ENCODE measurements at places on chromosomes 3 and 15.
A peak's percentile ranks its signal among the peaks of the same experiment; 100 is the strongest.

DNA sequence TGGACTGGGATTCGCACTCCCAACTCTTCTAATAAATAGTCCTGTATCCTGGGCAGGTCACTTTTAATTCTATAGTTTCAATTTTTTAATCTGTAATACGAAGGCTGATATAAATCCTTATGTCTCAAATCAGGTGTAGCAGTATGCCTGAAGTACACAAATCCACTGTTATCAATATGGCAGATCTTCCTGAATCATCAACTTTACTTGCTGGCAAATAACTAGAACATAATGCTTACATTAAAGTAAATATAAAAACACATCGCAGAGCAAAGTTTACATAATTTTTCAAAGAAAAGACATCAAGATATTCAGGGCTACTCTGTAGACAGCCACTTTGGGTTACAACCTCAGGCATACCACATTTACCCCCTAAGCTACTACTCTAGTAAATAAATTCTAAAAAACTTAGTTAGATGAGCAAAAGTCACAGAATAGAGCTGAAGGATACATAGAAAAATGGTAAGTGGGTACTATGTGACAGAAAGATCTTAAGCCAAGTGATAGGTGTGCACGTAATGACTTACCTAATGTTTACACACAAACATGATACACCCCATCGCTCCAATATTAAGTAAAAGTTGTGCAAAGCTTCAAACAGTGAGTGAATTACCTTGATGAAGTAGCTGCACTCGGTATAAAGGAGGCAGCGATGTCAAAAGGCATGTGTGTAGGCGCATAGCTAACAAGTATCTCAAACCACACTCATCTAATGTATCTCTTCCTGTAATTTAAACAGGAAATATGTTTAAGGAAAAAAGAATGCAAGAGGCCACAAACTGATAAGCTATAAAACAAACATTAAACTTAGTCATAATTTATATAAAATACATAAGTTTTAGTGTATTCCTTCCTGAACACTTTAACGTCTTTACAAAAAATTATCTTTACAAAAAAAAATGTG is 127.9 kb downstream of the DMXL2 start:
- no peak for DNase-seq

- DNase-seq: no peak
These were observed 106.8 kb downstream of the ADCY5 start for GRCh38 chr3:123341871-123342630.

GRCh38 chr3:66481071-66482017 is 19.5 kb downstream of the LRIG1 start:
- no peak for DNase-seq

DNA sequence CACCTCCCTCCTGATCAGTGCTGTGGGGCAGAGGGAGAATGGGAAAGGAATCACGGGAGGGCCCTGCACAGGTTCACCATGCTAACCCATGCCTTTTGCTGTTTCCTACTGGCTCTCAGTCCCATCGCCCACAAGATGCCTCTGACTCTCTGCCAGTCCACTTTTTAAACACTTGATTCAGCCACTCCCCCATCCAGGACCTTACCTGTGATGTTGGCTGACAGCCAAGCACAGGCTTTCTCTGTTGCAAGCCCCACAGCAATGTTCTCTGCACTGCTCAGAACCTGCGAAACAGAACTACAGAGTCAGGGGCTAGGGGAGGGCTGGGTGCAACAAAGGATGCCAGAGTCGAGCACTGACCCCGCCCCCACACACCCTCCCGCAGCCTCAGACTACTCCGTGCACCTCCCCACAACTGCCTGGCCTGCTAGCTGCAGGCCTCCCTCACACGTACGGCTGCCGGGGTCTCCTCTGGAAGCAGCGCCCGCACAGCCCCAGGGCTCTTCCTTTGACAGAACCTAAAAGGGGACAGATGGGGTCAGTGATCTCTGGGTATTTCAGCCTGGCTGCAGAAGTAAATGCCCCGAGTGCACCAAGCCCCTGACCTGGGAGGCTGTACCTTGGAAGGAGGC is 9.1 kb downstream of the CDAN1 start:
- peak; percentile 92 for DNase-seq

DNA sequence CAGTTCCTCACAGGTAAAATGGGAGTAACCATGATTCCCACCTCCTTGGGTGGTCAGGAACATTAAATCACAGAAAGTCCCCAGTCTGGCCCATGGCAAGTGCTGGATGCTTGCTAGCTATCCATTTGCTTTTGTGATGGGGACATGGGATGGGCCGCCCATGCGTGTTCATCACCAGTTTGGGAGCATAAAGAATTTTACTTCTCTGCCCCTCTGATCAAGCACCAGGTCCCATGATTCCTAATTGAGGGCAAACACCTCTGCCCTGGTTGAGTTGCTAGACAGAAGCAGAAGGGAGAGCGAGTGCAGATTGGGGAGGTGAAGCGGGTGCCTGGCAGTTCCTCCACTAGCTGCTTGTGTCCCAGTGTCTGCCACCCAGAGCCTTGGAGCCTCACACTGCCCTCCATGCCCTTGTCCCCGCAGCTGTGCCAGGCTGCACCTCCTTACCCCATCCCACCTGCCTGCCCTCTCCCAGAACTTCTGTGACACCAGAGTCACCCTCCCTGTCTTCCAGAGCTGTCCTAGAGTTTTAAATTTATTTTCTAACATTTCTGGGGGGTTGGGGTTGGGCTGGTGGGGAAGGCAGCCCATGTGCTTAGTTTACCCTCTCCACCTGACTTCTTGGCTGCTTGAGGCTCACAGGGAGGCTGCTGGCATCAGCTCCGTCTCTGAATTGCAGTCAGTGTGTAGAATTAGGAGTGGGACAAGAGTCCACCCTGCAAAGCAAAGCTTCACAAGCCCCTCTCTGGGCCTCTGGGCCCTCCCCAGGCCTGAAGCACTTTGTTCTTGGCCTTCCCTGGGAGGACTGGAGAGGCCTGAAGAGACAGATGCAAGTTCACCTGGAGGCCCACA is 18.4 kb downstream of the CFAP100 start:
- no peak for DNase-seq

GRCh38 chr15:55846116-55846707 is 103.3 kb upstream of the PRTG start:
- peak; percentile 26 for DNase-seq

DNA sequence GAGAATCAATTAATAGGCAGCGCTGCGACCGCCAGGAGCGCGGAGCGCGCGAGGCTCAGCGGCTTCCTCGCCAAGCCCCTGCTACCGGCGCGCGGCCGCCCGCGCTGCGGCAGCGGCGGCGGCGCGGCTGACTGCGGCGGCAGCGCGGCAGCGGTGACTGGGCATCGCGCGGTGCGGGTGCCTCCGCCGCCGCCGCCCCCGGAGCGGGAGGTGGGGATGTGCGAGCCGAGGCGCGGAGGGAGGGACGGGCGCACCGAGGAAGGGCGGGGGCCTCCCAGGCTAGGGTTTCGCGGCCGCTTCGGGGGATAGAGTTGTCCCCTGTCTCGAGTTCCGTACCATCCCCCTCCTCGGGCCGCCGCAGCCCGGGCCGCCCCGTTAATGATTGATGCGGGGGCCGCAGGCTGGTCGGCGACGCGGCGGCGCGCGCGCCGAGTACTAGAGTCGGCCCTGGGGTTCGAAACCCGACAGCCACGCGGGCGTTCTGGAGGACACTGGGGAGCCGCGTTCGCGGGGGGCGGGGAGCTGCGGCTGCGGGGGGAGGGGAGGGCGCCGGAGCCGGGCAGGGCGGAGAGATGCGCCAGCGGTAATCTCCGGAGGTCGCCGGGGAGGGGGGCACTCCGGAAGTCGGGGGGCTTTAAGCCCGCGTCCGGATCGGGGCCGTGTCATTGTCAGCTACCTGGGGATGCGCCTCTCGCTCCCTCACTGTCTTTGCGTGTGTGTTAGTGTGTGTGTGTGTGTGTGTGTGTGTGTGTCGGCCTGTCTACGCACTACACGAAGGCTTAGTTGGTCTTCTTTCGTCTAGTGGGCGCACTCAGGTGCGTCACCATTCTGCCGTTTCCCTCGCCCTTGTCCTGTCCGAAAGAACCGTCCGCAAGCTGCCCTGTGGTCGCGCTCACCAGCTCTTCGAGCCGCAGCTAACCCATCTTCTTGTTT is at the start of gene PAQR9:
Gene PAQR9, minus strand, starts transcription at position 159 of the 933 bp plus-strand sequence. CDS start 338 bp downstream, outside the sequence.
- no peak for DNase-seq

DNA sequence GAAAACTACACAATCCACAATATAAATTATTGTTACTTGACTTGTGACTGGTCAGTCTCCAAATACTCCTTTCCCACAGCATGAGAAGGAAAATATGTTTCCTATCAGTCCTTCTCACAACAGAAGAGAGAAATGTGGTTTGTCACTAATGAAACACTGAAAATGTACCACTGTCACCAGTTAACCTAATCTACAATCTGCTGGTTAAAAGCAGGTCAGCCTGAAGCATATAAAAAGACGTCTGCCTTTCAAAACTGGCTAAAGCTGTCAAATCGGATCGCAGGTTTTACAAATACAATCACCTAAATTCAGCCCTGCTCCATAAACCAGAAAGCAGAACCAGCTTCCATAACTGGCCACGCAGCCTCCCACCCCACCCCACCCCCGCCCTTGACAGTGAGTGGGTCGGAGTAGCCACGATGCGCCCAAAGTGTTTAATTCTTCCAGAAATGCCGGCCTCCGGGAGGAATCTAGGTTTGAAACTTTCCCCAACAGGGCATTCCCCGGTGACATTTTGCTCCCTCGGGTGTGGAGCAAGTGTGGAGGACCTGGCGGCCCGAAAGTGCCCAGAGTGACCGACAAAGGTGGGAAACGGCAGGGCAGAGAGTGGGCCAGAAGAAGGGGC is 682 bp downstream of the ETFA start:
- DNase-seq: peak; percentile 21

DNA sequence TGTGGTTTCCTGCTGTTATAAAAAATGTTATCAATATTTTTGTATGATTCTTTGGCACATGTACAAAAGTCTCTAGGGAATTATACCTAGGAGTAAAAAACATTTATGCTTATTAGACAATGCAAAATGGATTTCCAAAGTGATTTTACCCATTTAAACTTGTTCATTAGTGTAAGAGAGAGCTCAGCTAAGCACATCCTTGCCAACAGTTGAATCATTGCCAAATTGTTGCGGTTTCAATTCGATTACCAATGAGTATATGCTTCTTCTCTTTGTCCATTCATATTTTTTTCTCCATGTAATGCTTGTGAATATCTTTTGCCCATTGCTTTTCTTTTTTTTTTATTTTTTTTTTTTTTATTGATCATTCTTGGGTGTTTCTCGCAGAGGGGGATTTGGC is 17.2 kb downstream of the CASR start:
- DNase-seq: no peak

GRCh38 chr3:144746631-144747030 is 775.0 kb downstream of the DIPK2A start:
- DNase-seq: no peak

DNA sequence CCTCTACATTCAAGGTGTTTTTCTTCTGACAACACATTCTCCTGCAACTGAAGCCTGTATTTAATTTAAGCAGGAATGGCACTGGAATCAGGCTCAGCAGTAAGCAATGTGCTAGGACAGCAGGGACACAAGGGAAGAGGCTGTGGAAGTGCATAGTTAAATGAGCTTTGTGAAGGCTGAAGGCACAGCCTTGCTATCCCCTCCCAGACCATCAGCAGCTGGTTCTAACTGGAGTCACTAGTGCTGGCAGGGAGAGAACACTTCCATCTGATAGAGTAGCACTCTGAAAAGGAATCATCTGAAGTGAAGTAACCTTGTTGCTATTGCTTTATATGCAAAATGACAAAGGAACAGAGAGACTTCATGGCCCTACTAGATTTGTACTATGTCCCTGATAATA is 14.7 kb downstream of the UQCC5 start:
- no peak for DNase-seq

- peak; percentile 85 for DNase-seq
These were observed at the start of gene PXK for GRCh38 chr3:58332575-58333188. PXK (plus strand) TSS chr3:58332892; CDS start chr3:58332989, 97 bp downstream.

- no peak for DNase-seq
These were observed 75.2 kb upstream of the GRM7 start for GRCh38 chr3:6785726-6786125.

DNA sequence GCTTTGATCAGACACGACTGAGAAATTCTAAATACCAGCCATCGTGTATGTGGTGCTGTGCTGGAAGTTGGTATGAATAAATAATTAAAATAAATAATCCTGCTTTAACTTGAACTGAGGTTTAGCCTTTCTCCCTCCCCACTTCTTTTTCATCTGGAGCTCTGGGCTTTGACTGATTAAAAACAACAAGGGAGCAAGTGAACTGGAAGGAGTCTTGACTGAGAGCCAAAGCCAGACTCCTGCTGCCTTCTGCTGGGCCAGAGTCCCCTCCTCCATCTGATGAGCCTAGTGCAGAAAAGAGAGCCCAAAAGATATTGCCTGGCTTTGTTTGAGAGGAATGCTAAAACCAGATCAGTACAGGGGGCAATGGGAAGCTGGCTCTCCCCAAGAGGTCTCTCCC is 96.0 kb downstream of the CCNL1 start:
- peak; percentile 78 for DNase-seq

DNA sequence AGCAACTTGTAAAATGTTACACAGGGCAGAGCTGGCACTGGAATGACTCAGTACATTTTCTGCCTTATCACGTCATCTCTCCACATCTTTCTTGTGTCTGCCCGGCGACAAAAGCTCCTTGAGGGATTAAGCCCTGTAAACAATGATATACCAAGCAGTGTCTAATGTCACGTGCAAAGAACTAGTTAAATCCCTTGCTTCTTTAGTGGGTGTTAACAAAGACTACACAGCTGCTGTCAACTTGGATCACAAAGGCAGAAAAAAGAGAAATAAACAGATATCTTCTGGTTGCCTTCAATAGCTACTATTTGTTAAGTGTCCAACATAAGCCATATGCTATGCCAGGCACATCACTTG is 48.1 kb upstream of the FRMD4B start:
- DNase-seq: no peak

- DNase-seq: no peak
These were observed 108.0 kb downstream of the BBX start for GRCh38 chr3:107630779-107631178.

DNA sequence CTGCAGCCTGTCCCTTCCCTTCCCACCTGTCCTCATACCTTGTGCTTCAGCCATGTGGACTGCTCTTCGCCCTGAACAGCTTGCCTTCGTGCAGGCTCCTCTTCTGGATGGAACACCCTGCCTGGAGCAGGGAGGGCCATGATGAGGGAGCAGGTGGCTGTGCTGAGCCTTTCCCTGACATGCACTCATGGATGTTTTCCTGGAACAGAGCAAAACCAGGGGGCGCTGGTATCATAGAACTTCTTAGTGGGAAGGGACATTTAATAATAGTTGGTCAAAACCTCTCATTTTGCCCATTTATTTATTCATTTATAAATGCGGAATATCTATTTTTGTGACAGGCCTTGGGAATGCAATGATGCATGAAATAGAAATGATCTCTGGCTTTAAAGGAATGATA is 149.3 kb downstream of the CACNA1D start:
- no peak for DNase-seq

DNA sequence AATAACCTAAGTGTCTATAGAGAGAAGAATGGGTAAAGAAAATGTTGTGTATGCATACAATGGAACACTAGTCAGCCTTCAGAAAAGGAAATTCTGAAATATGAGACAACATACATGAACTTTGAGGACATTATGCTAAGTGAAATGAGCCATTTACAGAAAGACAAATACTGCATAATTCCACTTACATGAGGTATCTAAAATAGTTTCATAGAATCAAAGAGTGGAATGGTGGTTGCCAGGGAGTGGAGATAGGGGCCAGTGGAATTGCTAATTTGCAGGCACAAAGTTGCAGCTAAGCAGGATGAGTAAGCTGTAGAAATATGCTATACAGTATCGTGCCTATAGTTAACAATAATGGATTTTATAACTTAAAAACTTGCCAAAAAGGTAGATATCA is 779.6 kb upstream of the ARPP21 start:
- no peak for DNase-seq

- no peak for DNase-seq
These were observed 50.9 kb downstream of the TMEM44 start for GRCh38 chr3:194582196-194582905.

GRCh38 chr3:124686028-124686670 is 44.1 kb upstream of the UMPS start:
- no peak for DNase-seq

All from thyroid gland (tissue), 4 donors.